ENCODE measurements at places on chromosomes 1 and 21.

DNA sequence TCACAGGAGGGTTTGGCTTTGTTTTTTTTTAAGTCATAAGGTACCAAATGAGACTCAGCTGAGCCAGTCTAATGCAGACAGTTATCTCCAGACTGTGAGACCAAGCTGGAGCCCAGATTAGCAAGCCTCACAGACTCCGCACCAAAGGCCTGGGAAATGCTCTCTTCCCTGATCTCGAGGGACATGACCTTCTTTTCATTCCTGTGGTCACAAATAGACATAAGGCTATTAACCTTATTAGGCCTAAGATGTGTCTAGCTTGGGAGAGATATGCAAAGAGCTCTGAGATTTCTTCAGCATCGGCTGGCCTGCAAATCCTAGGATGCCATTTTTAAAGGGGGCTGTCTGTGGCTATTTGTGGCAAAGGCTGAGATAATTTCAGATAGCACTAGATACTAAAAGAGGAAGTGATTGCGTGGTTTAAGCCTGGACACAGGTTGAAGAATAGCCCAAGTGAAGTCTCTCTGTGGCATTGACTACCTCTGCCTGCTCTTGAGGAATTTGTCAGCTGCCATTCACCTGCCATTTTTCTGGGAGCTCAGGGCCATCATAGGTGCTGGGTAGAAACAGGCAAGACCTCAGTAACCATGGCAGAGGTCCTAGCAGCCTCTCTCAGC lies 301.3 kb downstream of the SIPA1L2 start:
- DNase-seq = no peak

DNA sequence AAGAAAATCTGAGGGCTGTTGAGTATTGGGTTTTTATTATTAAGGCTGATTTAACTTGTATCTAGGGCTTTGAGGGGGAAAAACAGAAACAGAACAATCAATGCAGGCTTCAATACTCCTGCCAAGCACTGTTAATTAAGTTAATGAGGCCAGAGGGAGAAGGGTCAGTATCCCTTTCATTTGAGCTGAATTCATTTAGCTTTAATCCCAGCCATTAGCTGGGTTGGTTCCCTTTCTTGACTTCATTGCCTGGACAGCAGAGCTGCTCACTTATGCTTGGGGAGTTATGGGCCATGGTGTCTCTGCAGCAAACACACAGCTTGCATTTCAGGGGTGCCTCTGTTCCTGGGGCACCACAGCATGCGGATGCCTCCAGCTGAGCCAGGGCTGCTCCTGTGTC lies 16.3 kb downstream of the TLR5 start:
- DNase-seq = no peak

DNA sequence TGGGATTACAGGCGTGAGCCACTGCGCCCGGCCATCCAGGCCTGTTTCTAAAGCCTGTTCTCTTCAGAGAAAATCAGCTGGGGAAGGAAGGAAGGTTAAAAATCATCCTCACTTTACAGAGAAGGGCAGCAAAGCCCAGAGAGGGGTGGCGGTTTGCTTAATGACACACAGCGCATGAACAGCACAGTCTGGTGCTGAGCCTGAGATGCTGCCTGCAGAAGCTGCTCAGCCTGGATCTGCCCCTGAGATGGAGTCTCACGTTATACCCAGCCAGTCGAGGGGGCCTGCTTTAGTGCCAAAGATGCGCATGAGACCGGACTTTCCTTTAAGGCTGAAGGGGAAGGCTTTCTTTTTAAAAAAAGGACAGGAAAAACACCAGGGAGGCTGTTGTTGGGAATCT lies 21.3 kb downstream of the HTR6 start:
- no peak for DNase-seq

DNA sequence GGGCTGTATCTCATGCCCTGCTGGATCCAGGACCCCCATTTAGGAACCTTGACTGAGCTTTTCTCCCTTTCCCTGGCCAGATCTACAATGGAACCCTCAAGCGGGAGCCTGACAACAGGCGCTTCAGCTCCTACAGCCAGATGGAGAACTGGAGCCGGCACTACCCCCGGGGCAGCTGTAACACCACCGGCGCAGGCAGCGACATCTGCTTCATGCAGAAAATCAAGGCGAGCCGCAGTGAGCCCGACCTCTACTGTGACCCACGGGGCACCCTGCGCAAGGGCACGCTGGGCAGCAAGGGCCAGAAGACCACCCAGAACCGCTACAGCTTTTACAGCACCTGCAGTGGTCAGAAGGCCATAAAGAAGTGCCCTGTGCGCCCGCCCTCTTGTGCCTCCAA lies 29.8 kb downstream of the PKP1 start:
- no peak for DNase-seq

Data from AG04449 (cell line).